ENCODE measurements at places on chromosomes 12 and 14. TPM values are rescaled to one million over a fixed set of nuclear protein-coding genes. Genes with fewer than 3 reads are reported as not detected.

DNA sequence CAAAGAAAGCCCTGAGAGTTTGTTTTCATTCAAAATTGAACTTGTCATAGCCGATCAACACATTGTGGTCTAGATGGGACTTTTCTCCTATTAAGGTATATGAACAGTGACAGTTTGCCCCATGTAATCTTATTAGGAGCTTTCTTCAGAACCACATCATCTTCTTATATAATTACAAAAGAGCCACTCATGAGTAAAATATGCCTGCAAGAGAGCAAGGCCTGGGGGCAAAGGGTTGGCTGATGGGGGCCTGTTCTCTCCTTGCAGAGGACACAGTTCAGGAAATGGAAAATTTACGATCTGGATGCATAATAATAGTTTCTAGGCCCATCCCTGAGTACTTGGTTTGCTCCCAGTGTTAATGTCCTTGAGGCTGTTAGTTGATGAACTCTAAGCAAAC, 87.8 kb downstream of the FLRT2 start:
- DNase-seq, result no peak

GRCh38 chr12:76876696-76877229, 2.1 kb downstream of the CSRP2 start:
- DNase-seq, result no peak

DNA sequence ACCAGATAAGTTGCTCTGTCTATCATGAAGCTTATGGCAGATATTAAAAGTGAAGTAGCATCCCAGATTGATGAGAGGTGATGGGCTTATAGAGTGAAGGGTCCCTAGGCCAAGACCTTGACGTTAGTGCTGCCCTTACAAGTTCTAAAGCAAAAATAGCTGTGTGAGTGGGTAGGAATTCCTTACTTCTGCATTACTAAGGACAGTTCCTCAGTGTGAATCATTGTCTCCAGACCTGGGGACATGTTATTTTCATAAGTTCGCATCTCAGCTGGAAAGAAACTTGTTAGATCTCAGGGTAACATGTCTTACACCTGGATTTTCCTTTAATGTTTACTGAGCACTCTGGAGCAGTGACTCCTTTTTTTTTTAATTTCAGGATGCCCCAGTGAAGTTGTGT, 28.7 kb downstream of the MAPKAPK5 start:
- no peak for DNase-seq

GRCh38 chr12:82097877-82098276, 260.3 kb downstream of the CCDC59 start:
- DNase-seq, result no peak

GRCh38 chr12:30691122-30691879, 4.4 kb downstream of the IPO8 start:
- DNase-seq, result no peak

- no peak for DNase-seq
Observed at GRCh38 chr12:43008953-43009845, 419.7 kb upstream of the PRICKLE1 start.

CCDC63 gene
- not detected for total RNA-seq
